Activated naive CD4-positive, alpha-beta T cell treated with anti-CD3 and anti-CD28 coated beads for 36 hours (primary cell): ENCODE measurements at places on chromosomes 7 and 10.

GRCh38 chr10:69573056-69573806 lies at the start of gene NEUROG3:
Gene NEUROG3, minus strand, starts transcription at chr10:69573422. Its CDS starts 379 bp downstream, at chr10:69573043.
- no peak for DNase-seq
- H3K27me3 ChIP-seq = peaks cover 76% of the 10 kb centered on the region
- H3K4me1 ChIP-seq = peaks cover 29% of the 10 kb centered on the region
- H3K36me3 ChIP-seq = no peaks in the 10 kb centered on the region
- H3K27ac ChIP-seq = no peak within 1 kb of the TSS

DNA sequence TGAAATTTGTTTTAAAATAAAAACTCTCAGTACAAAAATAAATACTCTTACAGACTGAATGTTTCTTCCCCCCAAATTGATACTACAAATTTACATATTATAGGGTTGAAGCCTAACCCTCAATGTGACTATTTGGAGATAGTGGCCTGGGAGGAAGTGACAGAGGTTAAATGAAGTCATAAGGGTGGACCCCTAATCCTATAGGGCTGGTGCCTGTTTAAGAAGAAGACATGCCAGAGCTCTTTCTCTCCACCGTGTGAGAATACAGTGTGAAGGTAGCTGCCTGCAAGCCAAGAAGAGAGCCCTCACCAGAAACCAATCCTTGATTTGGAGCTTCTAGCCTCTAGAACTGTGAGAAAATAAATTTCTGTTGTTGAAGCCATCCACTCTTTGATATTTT lies 67.6 kb downstream of the MCU start:
- no peak for DNase-seq
- H3K36me3 ChIP-seq = peaks cover 4% of the 10 kb centered on the region
- H3K4me3 ChIP-seq = no peak overlapping the region
- H3K27ac ChIP-seq = no peak overlapping the region

DNA sequence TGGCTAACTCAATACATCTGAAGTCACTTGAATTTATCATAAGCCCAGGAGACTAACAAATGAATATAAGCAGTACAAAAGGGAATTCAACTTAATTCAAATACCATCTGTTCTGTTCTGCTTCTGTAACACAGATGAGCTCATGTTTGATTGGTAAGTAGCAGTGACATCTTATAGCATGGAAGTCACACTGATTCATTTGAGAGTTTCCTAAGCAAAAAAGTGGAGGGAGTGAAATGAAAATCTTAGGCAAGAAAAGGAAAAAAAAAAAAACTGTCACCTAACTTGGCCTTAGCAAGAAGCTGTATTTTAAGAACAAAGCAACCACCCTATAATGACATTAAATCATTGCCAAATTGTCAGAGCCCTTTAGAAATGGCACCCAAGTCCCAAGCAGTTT lies 49.5 kb downstream of the SMURF1 start:
- peaks cover 18% of the 10 kb centered on the region for H3K36me3 ChIP-seq
- H3K4me1 ChIP-seq = peaks cover 27% of the 10 kb centered on the region
- no peak for DNase-seq
- no peak overlapping the region for H3K27ac ChIP-seq
- H3K4me3 ChIP-seq = no peak overlapping the region

- H3K4me1 ChIP-seq = no peaks in the 10 kb centered on the region
- no peak overlapping the region for H3K27ac ChIP-seq
- DNase-seq = peak; percentile 24
- H3K4me3 ChIP-seq = no peak overlapping the region
- H3K27me3 ChIP-seq = no peaks in the 10 kb centered on the region
Measured at GRCh38 chr7:74355091-74355490, 65.9 kb downstream of the CLIP2 start.

DNA sequence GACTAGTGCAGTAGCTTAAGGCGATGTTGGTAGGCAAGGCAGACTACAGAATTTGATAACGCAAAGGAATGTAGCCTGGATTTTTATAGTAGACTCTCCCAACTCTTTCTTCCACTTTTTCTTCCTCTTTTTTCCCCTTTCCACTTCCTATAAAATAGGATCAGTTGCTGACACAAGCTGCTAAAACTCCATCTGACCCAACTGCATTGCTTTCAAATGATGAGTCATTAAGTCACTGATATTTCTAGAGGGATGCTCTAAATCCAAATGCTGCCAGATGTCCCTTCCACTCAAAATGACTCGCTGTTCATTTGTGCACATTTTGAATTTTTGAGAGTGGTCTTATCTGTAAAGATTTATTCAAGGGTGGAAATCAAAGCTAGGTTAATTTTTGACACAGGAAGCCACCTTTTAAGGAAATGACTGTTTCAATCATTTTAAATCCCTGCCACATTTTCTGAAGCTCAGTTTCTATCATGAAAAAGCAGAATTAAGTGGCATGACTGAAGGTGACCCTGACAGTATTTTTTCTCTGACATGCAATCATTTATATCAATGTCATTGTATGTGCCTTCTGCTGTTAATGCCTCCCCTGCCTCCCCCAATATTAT lies 25.8 kb upstream of the SFMBT2 start:
- no peaks in the 10 kb centered on the region for H3K27me3 ChIP-seq
- no peak overlapping the region for H3K27ac ChIP-seq
- no peaks in the 10 kb centered on the region for H3K36me3 ChIP-seq
- H3K4me1 ChIP-seq = peaks cover 7% of the 10 kb centered on the region

- peaks cover 60% of the 10 kb centered on the region for H3K36me3 ChIP-seq
- H3K27ac ChIP-seq = peak overlapping the region; percentile 21
- H3K27me3 ChIP-seq = no peaks in the 10 kb centered on the region
- H3K4me1 ChIP-seq = peaks cover 78% of the 10 kb centered on the region
Measured at GRCh38 chr7:114942446-114943175, 20.7 kb downstream of the MDFIC start.

GRCh38 chr10:100909501-100910263 lies 3.1 kb upstream of the SLF2 start:
- no peak overlapping the region for H3K27ac ChIP-seq
- H3K4me3 ChIP-seq = no peak overlapping the region
- no peaks in the 10 kb centered on the region for H3K27me3 ChIP-seq
- H3K36me3 ChIP-seq = peaks cover 7% of the 10 kb centered on the region
- DNase-seq = no peak
- peaks cover 33% of the 10 kb centered on the region for H3K4me1 ChIP-seq

DNA sequence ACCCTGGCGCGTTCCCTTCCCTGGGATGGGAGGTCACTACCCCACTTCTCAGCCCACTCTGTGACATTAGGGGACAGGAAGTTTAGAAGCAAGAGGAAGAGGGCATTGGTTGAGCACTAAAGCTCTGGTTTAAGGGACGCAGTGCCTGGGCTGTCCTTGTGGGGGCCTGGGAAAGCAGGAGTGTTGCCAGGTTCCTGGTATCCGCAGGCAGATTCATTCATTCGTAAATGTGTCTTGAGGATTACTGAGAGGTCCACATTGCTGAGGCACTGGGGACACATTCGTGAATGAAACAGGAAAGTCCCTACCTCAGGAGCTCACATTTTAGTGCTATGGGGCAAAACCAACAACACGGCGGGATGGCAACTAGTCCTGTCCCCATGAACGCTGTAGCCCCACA lies 69.4 kb downstream of the COL13A1 start:
- H3K27me3 ChIP-seq = no peaks in the 10 kb centered on the region
- H3K27ac ChIP-seq = no peak overlapping the region
- H3K4me3 ChIP-seq = no peak overlapping the region

- H3K4me1 ChIP-seq = peaks cover 3% of the 10 kb centered on the region
- peak overlapping the region; percentile 67 for H3K4me3 ChIP-seq
- peaks cover 2% of the 10 kb centered on the region for H3K36me3 ChIP-seq
- no peak overlapping the region for H3K27ac ChIP-seq
- no peaks in the 10 kb centered on the region for H3K27me3 ChIP-seq
Measured at GRCh38 chr7:4641091-4641666, 40.9 kb upstream of the FOXK1 start.

DNA sequence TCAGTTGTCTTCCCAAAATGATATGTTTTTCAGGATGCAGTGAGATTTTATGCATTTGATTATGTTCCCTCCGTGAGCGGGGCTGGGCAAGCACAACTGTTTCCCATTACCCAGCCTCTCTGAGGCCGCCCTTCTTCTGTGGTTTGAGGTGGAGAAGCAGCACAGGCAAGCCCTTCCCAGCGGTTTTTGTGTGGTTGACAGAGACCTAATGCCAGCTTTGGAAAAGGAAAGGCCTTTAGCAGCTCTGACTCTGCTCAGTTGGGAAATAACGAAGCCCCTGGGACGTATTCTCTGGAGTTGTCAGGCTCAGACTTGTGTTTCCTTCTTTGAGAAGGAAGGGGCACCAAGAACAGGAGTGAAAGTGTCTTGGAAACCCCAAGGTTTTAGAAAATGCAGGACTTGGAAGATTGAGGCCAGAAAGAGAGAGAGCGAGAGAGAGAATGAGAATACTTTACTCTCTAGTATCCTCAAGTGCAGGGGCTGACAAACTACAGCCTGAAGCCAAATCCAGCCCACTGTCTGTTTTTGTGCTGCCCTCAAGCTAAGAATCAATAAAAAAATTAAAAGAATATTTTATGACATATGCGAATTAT lies 20.6 kb upstream of the PDCD4 start:
- no peak overlapping the region for H3K27ac ChIP-seq
- H3K27me3 ChIP-seq = no peaks in the 10 kb centered on the region
- H3K36me3 ChIP-seq = peaks cover 4% of the 10 kb centered on the region
- peak; percentile 25 for DNase-seq

- no peaks in the 10 kb centered on the region for H3K4me1 ChIP-seq
- H3K36me3 ChIP-seq = no peaks in the 10 kb centered on the region
- DNase-seq = no peak
- H3K27me3 ChIP-seq = no peaks in the 10 kb centered on the region
- H3K27ac ChIP-seq = no peak overlapping the region
Measured at GRCh38 chr10:1213252-1214070, 157.3 kb downstream of the WDR37 start.

DNA sequence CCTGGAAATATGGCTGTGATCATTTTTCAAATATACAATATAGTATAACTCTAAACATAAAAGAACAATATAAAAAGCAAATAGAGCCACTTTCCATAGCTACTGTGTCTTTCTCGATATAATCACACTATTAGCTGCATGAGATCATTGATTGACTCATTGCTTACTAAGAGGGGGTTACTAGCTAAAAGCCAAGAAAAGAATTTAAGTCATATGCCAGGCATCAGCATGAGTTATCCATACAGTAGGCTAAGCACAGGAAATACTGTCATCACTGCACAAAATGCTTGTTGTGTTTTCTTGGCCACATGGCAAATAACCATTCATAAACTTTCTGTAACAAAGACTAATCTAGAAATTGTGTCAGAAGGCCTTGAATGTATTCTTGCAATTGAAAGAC lies 18.8 kb upstream of the ABCB5 start:
- peaks cover 18% of the 10 kb centered on the region for H3K27me3 ChIP-seq
- no peak for DNase-seq
- peaks cover 3% of the 10 kb centered on the region for H3K4me1 ChIP-seq
- H3K36me3 ChIP-seq = no peaks in the 10 kb centered on the region

DNA sequence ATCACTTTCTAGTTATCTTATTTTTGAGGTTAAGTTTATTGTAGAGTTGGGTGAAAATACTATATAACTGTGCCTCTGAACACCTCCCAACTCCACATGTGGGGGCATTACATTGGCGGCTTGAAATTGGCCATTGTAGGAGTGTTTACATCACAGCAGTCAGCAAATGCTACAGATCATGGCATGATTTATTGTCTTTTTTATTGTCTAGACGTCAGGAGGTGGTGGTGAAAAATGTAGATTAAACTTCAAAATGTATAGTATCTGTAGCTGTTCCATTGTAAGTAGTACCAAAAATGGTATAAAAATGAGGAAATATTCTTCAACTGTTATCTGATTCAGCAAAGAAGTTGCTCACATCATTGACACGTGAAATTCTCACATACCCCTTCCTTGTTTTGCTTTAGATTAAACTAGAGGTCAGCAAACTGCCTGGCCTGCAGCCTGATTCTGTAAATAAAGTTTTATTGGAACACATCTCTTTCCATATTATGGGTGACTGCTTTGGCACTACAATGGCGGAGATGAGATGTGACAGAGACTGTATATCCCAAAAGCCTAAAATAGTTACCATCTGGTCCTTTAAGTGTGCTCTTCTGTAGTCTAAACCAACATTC lies 35.0 kb downstream of the TAF3 start:
- H3K4me1 ChIP-seq = peaks cover 20% of the 10 kb centered on the region
- no peaks in the 10 kb centered on the region for H3K27me3 ChIP-seq
- peaks cover 15% of the 10 kb centered on the region for H3K36me3 ChIP-seq
- no peak for DNase-seq

GRCh38 chr7:111855161-111855841 lies 293.0 kb upstream of the IMMP2L start:
- H3K4me3 ChIP-seq = no peak overlapping the region
- peak; percentile 24 for DNase-seq
- no peaks in the 10 kb centered on the region for H3K4me1 ChIP-seq
